ENCODE measurements at places on chromosomes 6 and 20. TPM values are rescaled to one million over a fixed set of nuclear protein-coding genes. Genes with fewer than 3 reads are reported as not detected.

OXT gene
- total RNA-seq, result not detected

- DNase-seq, result no peak
Observed at GRCh38 chr6:72905705-72906478, 284.0 kb downstream of the KCNQ5 start.

DNA sequence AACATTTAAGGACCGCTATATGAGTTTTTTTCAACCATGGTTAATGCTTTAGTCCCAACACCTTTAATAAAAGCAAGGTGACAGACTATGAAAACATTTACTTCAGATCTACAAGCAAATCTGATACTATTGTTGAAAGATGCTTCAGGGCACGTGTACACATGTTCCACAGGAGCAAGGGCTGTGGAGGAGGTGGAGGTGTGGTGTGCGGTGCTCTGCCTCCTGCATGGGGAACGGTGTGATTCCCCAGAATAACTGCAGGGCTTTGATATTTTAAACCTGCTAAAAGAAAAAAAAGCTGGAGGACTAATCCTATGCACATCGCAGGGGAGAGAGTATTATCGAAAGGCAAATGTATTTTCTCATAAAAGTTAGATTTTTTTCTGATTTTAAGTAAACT lies 188.1 kb upstream of the CEP162 start:
- no peak for DNase-seq

DNA sequence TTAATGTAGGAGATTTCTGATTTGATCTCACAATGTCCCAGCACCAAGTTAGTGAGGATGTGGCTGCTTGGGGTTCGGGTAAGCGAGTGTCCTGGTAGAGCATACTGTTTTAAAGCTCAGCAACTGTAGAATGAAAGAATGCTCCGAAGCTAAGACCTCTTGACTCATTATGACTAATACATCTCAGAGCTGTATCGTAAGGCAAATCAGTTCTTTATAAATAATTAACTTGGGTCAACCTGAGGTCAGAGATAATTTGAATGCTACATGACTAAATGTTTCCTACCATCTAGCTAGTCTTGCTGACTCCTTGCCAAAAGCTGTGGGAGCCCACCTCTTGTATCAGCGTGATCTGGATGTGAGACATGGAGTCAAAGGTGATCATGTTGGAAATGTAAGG lies 128.8 kb upstream of the PDE7B start:
- no peak for DNase-seq

GRCh38 chr6:79985128-79985527 lies 19.3 kb upstream of the TTK start:
- DNase-seq, result no peak

DNA sequence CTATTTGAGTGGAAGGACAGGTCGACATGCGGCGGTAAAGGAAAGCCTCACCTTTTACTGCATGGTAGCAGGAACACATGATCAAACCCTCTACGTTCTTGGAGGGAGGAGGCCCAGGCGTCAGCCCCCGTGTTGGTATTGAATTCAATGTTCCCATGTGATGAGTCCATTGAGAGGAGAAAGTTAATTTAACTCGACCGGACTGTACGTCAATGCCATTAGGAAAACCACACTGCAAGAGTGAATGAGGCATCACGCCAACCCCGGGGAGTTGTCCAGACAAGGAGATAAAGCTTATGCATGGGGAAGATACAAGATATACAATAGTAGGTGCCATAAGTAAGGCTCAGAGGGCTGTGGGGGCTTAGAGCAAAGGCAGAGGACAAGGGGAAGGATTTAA lies 213.9 kb upstream of the ECI2 start:
- no peak for DNase-seq

DNA sequence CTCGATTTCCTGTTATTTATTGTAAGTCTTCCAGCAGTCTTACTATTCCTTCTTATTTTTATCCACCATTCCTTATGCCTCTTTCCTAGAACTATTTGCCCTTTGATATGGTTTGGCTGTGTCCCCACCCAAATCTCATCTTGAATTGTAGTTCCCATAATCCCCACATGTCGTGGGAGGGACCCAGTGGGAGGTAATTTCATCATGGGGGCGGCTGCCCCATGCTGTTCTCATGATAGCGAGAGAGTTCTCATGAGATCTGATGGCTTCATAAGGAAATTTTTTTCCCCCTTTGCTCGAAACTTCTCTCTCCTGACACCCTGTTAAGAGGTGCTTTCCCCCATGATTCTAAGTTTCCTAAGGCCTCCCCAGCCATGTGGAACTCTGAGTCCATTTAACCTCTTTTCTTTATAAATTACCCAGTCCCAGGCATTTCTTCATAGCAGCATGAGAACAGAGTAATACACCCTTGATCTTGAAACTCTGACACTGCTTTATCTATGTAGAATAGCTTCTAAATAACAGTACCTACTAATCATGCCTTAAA lies 48.8 kb downstream of the PLN start:
- DNase-seq, result no peak

DNA sequence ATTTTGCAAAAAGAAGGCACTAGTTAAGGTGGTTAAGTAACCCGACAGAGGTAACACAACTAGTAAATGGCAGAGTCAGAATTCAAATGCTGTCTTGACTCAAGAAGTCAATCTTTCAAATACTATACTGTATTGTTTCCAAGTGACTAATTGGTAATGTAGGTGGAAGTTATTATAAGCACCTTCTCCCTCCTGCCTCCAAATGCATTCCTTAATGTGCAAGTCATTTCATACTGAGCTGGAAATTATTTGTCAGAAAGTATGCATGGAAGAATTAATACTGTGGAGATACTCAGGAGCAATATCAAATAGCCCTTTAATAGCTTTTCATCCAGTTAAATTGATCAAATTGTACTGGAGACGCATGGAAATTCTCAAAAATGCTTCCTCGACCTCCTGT lies 579.1 kb downstream of the DOK5 start:
- no peak for DNase-seq

TFAP2B gene
- total RNA-seq, result not detected

DNA sequence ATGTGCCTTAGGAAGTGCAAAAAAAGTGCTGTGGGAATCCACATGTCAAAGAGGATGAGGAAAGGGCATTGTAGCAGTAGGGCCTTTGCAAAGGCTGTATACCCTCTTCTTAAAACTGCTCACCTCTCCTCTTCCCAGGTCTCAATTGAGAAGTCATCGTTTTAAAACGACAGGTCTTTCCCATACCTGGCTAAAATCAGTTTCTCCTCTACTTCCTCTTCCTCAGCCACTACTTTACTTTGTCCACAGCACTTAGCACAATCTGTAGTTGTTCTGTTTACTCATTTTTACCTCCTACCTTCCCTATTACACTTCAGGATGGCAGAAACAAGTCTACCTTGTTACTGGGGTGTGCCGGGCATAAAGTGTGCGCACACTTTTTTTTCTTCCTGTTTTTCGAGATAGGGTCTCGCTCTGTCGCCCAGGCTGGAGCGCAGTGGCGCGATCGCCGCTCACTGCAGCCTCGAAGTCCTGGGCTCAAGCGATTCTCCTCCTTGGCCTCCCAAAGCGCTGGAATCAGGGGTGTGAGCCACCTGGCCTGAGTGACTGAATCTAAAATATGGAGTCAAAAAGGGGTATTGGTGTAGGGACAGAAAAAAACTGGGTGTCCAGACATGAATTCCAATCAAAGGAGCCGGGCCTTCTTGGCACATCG lies 9.8 kb upstream of the ELOVL5 start:
- no peak for DNase-seq

DNA sequence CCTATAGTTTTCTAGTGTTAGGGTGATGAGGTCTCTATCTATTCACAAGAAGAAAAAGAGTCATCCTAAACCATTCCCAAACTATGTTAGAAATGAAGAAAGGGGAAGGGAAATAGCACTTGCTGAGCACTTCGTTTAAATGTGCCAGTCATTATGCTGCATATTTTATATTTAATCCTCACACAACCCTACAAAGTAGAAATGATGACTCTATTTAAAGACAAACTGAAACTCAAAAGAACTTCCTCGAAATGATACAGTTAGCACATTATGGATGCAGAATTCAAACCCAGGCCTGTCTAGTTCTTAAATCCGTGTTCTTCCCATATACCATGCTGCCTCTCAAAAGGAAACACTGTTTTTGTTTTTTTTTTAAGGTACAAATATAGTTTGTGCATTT lies 174.6 kb downstream of the GMPR start:
- no peak for DNase-seq

- no peak for DNase-seq
Observed at GRCh38 chr6:117600008-117600743, 2.1 kb downstream of the GOPC start.

NOX3 gene
- not detected for total RNA-seq

DNA sequence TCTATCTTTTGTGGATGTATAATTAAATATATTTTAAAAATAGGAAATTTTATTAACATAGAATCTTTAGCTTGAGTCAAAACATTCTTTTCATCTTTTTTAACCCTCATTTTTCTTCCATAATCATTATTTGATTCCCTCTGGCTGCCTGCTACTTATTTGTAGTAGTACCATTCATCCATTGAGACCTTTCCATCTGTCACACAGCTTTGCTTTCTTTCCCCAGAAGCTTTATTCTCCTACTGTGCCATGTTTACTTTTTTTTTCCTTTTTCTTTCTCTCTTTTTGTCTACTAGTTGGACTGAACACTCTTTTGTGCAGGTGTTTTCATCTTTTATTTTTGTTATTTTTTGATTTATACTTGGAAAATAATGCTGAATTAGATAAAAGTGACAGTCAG lies 522.6 kb upstream of the MMS22L start:
- no peak for DNase-seq

All from left ventricle myocardium superior (tissue), 1 donor.